ENCODE measurements at places on chromosomes 11 and 22. TPM values are rescaled to one million over a fixed set of nuclear protein-coding genes. Genes with fewer than 3 reads are reported as not detected.

APOL4 gene
- not detected for total RNA-seq

WNT11 gene
- total RNA-seq, result 0.37 TPM

CRKL gene
- 43.4 TPM for total RNA-seq

KCNK4 gene
- not detected for total RNA-seq

GAS2 gene
- total RNA-seq, result 1.5 TPM

Measured in smooth muscle cell of the umbilical artery (primary cell).